ENCODE measurements at places on chromosomes 12 and 14.
A peak's percentile ranks its signal among the peaks of the same experiment; 100 is the strongest.

DNA sequence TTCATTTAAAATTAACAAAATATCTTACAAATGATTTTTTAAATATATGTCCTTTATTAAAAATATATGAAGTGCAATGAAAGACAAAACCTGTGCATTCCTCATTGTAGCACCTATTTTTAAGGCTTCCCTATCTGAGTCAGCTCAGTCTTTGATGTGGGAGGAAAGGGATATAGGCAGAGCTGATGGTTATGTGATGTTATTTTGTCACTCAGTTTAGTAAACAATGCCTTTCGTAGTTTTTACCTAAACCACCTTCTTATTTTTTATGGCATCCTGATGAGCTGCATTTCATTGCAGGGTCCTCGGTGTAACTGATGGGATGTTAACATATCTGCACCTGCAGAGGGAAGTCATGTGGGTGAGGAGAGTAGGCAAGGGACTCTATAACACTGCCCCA, 58.9 kb upstream of the FRMD6 start:
- DNase-seq = no peak

DNA sequence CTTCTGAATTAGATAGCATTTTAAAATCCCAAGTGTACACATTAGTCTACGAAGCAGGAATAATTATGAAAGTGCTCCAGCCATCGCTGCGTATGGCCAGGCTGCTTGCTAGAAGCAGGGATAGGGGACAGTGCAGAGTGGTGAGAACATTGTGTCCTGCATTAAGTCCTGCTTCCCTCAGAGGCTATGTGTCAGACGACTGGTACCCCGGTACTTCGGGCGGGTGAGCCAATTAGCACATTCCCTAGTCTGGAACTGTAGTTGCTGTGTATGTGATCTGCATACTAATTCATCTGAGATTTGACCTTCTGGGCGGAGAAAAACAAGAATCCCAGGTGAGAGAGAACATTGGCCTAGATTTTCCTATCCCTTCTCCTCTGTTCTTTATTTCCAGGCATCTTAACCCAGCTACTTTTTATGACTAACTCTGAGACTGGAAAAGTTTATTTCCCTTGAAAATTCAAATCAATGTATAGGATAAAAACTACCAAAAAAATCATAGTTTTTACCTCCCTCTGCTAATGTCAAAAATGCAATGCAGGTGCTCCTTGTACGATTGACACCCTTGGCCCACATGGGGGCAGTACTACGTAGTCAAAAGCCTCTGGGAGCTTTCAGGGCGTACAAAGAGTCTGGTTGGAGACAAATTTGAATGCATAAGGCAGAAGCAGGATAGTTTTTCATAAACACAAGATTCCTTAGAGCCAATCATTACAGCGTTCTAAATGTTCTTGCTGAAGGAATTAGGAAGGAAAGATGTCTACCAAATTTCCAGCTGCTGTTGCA, 764.3 kb downstream of the NOVA1 start:
- DNase-seq = peak; percentile 18

DNA sequence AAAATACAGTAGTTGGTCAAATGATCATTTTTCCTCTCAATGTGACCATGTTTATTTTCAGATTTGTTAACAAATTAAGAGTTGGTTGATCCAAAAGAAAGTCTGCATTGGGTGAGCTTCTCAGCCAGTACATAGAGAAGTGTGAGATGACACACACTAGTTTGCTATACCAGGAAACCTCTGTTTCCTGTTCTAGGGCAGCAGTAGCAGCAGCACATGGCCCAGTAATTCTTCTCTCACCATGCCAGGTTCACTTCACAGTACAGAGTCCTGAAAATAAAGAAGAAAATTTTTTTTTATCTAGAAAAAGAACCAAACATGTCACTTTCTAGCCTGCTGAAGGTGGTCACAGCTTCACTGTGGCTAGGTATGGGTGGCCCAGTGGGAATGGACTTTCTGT, 250.2 kb upstream of the OR4E1 start:
- DNase-seq = no peak

DNA sequence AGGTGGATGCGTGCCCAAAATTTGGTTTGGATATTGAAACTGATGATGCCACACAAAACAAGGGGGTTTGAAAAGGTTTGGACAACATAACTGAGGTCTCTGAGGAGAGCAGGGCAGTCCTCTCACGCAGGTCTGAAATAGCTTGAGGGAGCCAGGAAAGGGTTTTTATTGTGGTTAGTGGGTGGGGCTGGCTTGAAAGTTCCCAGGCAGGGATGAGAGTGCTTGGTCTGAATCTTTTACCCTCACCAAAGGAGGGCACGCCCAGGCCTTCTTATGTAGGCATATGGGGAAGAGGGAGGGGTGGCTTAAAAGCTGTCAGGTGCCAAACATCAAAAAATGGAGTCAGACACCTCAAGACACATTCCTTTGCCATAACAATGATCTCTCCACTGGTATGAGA, 493.1 kb upstream of the CCDC196 start:
- no peak for DNase-seq

DNA sequence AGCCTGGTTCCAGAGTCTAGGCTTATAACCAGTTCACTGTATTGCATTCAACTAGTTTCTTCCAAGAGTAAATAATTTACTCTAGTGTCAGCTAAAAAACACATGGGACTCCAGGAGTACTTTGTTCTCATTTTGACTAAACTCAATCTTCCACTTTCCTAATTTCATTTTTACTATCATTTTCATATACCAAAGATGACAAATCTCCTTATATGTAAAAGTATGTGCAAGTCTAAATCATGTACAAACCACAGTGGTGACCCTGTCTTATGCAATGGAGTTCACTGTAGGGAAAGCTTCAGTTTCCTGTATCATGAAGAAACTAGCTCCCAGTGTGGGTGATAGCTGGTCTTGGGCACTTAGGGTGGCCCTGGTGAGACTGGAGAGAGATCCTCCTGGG, 151.6 kb downstream of the HELB start:
- no peak for DNase-seq

DNA sequence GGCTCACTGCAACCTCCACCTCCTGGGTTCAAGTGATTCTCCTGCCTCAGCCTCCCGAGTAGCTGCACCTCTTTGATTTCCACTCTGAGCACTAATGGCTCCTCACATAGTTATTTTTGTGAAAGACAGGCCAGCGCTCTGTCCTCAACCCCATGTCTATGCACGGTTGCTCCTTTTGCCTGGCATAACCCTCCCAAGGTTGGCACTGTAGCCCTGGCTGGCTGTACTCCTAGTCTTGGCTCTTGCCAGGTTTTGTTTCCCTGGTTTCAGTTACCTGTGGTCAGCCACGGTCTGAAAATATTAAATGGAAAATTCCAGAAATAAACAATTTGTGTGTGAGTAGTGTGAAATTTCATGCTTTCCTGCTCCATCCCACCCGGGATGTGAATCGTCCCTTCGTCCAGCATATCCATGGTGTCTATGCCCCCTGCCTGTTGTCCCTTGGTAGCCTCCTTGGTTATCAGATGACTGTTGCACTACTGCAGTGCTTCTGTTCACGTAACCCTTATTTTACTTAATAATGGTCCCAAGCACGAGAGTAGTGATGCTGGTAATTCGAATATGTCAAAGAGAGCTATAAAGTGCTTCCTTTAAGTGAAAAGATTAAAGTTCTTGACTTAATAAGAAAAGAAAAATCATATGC, 12.3 kb upstream of the DCD start:
- DNase-seq = no peak

GRCh38 chr14:20427231-20428009, 8.5 kb downstream of the KLHL33 start:
- no peak for DNase-seq

DNA sequence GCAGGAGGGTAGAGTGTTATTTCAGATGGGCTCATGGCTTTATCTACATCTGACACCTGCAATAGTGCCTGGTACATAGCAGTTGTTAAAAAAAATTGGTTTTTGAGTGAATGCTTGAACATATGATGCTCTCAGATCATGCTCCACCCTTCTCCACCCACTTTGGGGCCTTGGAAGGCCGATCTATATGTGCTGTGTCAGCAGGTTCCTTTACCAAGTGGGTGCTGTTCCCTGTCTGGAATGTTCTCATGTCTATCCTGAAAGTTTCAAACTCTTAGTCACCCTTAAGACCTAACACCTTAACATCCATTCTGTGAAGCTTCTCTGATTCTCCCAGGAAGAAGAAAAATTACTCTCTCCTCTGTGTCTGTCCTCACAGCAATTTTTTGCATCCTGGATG, 556.3 kb upstream of the TBX3 start:
- no peak for DNase-seq

DNA sequence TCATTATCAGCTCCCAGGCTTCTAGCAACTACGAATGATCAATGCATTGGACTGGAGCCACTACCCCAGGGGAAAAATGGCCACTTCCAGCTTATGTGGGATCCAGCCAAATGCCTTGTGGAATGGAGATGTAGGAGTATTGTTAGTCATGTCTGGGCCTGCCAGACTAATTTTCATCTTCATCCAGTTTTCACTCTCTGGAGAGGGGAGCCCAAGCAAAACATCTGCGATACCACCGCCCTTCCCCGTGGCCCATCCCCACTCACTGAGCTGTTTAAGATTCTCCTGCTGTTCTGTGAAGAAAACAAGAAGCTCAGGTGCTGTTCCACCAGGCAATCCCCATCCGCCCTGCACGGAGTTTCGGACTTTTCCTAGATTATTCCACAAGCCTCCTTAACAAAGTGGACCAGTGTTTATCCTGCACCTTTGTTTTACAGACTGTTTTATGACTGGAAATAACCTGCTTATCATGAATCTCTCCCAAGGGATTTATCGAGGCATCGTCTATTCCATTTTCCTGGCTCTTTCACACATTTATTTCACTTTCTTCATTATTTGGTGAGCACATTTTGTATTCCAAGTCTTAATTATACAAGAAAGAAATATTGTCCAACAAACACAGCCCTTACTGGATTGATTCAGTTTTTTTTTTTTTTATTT, 35.5 kb upstream of the MAX start:
- no peak for DNase-seq

GRCh38 chr12:130602251-130602650, 113.8 kb downstream of the RIMBP2 start:
- no peak for DNase-seq

DNA sequence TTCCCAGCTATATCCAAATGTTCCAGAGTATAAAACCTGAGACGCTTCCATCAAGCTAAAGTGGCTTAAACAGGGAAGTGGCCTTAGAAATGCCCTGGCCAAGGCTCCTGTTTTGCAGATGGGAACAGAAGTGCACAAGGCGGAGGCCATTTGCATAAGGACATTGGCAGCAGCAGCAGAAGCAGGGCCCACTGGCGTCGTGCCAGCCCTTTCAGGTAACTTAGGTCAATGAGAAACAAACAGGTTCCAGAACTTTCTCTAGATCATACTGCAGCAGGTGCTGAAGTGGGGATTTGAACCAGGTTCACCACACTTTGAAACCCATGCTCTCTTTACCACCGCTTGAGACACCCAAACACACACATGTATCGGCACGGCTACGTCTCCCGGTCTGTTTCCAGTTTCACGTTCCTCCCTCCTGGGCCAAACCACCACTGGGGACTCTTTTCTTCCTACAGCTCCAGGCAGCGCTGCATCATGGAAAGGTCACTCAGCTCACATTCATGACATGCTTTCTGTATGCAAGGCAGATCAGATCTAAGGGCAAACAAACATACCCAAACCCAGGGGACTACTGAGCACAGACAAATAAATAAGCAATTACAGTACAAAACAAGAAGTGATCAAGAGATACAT, 46.0 kb upstream of the PLEKHG6 start:
- DNase-seq = no peak

- DNase-seq = no peak
These were observed 21.9 kb upstream of the FAIM2 start for GRCh38 chr12:49925433-49926204.

GRCh38 chr12:49946497-49946896, 4.0 kb upstream of the AQP2 start:
- no peak for DNase-seq

DNA sequence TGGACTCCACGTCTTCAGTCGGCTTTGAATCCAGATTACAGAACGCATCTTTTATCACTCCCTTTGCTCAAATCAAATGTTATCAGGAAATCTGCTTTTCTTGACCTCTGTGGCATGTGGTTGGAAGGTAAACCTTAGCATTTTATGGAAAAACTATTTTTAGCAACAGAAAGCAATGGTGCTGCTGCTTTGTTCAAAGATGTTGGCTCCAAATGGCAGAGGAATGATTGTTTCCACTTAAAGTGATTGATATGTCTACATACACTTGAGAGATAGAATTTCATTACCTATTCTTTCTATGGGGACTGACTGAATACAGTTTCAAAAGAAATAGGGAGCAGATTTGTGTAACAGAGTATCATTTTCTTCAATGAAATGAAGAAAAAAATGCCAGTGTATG, 761.2 kb downstream of the NOVA1 start:
- DNase-seq = peak; percentile 9

DNA sequence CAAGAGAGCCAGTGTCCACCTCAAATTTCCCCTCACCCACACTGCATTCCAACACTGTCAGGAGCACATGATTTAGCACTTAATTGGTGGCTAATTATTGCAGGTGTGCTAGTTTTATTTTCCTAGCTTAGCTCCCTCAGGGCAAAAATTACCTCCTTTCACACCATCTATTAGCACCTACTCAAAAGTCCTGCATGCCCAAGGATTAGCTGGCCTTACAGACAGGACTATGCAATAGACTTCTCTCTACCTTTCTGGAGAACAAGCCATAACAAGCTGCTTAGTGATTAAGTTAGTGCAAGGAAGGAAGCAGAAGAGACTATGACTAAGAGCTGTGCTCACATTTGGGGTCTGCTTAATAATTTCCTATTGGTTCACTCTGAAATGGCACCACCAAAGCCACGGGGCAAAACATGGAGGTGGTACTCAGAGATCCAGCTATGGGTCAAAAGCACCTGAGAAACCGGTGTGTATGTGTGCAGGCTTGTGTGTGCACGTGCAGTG, 69.5 kb downstream of the STON2 start:
- DNase-seq = no peak

DNA sequence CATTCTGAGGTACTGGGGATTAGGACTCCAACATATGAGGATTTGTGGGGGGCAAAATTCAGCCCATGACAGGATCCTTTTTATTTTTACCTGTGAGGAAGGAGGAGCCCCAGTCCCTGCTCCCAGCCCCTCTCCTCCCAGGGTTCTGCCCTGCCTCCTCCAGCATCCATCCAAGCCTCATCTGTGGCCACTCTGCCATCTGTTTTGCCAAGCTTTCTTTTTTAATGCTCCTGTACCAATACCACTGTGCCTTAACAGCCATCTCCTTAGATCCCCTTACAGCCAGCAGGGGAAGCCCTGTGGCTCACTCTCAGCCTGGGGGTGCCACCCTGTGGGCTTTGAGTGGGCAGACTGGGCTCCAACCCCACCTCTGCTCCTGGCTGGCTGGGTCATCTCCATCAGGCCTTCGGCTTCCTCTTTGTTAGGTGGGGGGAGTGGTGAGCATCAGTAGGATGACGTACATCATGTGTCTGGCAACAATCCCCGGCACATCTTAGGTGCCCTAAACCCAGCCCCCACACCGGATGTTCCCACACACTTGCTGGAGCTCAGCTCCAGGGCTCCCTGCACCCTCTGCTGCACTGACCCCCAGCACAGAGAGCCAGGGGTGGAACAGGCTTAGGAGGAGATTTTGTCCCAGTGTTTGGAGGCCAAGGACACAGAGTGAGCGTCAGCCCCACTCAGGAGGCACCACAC, 40.2 kb downstream of the CYP46A1 start:
- no peak for DNase-seq

All from right kidney (tissue), 9 donors.